Esophagus squamous epithelium (tissue), 5 donors: ENCODE measurements at places on chromosomes 1 and 21. TPM values are rescaled to one million over a fixed set of nuclear protein-coding genes. Genes with fewer than 3 reads are reported as not detected.
A peak's percentile ranks its signal among the peaks of the same experiment; 100 is the strongest.

TMEM201 gene
- total RNA-seq: 8.3 TPM

HSD11B1 gene
- not detected for total RNA-seq

DNA sequence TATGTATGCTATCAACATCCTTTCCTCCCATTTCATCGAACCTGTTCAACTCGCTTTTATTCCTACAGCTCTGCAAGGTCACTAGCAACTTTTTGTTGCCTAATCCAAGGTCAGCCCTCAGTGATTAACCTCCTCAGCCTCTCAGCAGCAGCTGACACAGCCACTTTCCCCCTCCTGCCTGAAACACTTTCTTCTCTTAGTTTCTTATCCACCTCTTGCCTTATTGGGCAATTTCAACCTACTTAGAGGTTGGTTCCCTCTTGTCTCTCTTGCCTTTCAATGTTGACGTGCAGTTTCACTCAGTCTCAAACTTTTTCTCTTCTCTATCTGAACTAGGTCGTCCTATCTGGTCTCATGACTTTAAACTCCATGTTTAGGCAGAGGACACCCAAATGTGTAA, 156.3 kb downstream of the C1orf94 start:
- no peak for DNase-seq

DNA sequence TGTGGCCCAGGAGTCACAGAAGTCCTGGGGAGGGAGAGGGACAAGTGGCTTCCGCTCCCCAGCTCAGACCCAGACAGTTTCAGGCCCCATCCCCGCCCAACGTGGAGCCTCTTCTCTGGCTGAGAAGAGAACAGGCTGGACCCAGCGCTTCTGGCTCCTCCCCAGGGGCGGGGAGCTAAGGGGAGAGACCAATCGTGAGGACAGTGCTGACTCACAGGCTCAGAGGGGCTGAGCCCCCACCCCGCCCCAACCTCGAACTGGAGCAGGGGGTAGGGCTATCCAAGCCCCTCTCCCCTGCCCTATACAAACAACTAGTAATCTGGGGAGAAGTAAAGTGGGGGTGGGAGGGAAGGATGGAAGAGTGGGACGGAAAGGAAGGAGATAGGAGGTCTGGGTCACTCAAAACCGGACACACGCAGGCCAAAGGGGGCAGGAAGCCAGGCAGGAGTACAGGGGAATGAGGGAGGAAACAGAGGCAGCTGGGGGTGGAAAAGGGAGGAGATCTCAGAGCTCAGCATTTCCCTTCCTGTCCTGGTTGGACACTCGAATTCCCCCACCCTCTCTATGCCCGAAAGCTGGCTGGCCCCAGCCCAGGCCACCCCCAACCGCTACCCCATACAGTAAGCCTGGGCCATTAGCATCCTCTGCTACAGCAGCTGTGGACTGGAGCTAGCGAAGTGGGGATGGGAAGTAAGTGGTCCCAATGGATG, at the start of gene SHC1:
SHC1 (minus strand) TSS at position 117 of the 710 bp plus-strand sequence. CDS start 221 bp downstream, outside the sequence.
- DNase-seq: peak; percentile 38

DNA sequence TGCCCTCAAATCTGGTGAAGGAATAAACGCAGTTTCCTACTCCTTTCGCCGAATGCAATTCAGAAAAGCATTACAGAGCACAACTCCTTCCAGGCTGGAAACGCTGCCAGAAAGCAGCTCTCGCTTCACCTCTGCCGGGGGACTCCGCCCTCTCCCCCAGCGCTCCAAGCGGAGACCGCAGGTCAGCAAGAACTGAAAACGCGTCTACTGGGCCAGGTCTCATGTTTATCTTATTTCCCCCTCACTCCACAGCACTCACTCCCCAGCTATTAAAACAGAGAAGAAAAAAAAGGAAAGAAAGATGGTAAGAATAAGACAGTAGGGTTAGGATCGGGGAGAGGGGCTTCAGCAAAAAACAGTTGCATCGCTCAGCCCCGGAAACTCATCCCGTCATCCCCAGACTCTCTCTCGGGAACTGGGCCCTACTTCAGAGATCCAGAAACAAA, 833 bp upstream of the RCOR3 start:
- peak; percentile 16 for DNase-seq

- DNase-seq: no peak
Observed at GRCh38 chr1:9338397-9339246, 45.9 kb downstream of the SPSB1 start.

SLC22A15 gene
- 9.1 TPM for total RNA-seq

DNA sequence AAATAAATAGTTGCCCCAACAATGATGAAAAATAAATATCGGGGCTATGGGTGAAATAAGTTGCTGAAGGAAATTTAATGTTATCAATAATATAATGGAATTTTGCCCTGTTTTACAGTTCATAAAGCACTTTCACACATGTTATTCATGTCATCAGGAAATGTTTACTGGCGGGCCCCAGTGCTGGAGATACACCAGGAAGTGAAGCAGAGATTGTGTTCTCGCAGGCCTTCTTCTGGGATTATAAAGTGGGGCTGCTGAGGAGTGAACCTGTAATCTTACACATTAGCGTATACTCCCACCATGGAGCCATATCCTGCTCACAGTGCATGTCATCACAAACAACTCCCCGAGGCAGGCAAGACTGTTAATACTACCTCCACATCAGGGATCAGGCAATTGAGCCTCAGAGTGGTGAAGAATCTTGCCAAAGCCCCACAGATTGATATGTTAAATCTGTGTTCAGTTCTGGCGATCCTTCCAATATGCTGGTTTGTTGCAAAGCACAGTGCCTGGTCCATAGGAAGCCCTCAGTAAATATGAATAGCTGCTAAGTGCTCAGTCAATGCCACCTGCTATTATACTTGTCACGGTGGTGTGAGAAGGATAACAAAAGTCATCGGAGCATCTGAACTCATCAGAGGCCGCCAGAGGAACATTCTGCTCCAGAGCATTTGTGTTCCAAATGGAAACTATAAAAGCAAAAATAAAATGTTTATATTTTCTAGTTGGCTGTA, 104.4 kb upstream of the UBE2U start:
- no peak for DNase-seq

PDC gene
- not detected for total RNA-seq

TMEM183A gene
- total RNA-seq: 68.7 TPM

- no peak for DNase-seq
Observed at GRCh38 chr21:44487831-44488230, 32.5 kb downstream of the LRRC3 start.

DNA sequence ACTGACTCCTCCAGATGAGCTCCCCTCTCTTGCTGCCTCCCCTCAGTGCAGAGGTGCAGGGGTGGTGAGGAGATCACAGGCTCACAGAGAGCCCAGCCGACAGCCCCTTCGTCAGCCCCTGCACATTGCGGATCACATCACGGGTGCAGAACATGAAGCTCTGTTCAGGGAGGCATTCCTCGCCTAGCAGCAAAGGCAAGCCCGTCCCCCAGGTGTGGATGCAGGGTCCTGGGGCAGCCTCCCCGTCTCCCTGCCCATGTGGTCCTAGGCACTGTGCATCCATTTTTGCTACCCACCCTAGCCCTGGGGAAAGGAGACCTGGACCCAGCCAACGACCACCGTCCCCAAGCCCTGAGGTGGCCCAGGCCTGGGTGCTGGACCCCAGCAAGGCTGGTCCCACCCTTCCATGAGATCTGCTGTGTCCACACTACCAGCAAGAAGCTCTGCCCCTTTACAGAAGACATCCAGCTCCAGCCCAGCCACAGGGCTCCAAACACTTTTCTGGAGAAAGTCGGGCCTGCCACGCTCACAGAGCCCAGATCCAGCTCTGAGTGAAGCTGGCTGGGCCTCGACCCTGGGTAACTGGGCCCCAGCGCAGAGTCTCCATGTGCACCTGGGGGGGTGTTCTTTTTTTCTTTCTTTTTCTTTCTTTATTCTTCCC, 248.7 kb downstream of the NPHP4 start:
- no peak for DNase-seq

GOLT1A gene
- 0.38 TPM for total RNA-seq

- no peak for DNase-seq
Observed at GRCh38 chr1:161702250-161702649, 4.8 kb upstream of the FCRLA start.

GRCh38 chr1:17683598-17683997, 71.5 kb upstream of the ACTL8 start:
- no peak for DNase-seq

RAP1GAP gene
- total RNA-seq: 1.9 TPM

GRCh38 chr21:42047821-42048613, 23.1 kb upstream of the UMODL1 start:
- DNase-seq: no peak

DNA sequence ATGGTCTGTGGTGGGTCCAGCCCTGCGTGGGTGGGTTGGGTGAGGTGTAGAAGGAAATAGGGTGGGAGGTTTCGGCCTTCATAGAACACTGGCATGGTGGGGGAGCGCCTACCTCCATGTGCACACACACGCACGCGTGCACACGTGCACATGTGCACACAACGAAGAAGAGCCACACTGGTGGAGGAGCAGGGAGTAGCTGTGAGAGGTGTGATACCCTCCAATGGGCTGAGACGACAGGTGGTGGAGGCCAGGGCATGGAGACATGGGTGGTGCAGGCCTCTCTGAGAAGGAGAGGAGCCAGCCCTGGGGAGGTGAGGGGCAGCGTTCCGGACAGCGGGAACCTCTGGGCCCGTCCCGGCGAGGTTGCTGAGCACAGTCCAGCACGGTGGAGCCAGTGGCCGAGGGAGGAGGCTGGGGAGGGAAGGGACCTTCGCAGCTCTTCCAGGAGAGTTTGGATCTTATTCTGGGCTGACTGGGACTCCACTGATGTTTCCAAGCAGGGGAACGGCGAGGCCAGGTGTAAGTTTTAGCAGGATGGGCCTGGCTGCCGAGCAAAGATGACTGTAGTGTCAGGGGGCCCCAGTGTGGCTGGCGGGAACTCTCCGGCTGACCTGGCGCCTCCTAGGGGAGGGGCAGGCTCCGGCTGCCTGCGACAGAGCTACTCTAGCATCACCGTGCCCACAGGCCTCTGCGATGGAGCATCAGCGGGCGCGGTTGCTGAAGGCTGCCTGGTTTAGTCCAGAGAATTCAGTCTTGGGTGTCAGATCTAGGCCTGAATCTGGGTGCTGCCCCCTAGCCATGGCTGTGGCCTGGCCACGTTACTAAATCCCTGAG, 107.2 kb downstream of the ARHGEF10L start:
- DNase-seq: no peak

OPTC gene
- total RNA-seq: not detected
